NCI-H1092 treated with DMSO at 0.1 percent for 48 hours (cell line): ENCODE measurements at places on chromosomes 12 and 14.

GRCh38 chr14:105076296-105076804, 11.1 kb upstream of the GPR132 start:
- DNase-seq: no peak

GRCh38 chr14:24838945-24839616, 205.1 kb upstream of the GZMB start:
- DNase-seq: no peak

DNA sequence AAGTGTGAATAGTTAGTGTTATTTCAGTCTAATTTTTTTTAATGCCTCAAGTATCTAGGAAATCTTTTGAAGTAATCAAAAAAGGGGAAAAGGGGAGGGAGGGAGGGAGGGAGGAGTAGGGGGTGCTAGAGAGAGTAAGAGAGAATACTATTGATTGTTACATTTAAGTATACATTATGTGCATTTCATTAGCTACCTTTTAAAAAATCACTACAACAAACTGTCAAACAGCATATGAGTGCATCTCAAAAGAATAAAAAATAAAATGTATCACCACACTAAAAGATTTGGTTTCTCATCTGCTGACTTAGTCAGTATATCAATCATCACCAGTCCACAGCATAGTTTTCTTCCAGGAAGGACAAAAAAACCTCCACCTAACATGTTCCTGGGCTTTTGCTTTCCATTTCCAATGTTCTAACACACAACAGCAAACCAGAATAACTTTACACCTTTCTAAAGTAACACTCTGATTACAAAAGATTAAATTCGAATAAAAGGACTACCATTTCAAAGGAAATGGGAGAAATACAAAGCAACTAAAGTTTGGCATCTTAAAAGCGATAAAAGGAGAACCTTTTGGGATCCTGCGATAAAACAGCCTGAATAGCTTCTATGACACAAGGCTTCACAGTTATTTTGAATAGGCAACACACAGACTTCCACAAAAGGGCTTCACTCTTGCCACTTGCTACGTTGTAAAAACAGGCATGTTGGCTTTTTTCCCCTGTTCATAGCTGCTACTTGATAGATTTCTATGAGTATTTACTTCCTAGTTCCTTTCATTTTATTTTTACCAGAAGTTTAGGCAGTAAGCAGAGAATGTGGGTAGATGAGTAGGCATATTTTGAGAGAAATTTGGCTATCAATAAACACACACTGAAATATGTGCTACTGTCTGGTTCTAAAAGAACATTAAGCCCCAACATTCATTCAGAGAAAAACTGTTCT, 160.9 kb downstream of the EPS8 start:
- no peak for DNase-seq

DNA sequence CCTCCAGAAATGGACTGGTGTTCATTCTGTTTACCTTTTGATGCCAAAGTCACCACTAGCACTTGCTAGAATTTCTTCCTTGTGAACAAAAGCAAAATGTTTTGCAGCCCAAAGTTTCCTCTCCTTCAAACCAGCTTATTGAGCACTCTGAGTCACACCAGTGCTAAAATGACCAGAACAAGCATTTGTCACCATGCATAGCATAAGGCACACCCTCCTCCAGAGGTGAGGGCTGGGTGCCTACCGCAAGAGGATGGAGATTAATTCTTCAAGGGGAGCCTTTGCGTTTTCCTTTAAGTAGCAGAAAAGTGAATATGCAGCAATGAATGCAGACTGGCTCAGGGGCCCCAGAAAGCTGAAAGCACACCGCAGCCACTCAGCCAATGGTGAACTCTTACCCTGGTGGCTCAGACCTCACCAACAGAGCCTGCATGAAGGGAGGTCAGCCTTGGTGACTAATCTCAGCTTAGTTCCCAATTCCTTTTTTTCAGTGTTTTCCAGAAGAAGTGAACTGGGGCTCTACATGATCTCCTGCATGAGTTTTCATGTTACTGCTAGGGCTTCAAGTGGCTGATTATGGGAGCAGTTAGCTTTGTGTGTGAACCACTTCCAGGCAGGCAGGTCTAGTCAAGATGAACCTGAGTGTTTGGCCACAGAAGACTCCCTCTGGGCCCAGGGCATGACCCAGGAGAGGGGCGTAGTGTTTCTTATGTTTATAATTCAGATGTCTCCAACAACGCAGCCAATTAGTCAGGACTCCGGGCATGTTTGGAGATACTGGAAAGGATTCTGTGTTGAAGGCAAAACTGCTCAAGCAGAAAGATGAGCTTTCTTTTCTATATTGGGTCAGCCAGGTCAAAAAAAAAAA, 96.3 kb downstream of the PAX9 start:
- DNase-seq: no peak

GRCh38 chr12:72010356-72010755, 71.7 kb downstream of the TPH2 start:
- DNase-seq: no peak

- DNase-seq: peak; percentile 95
Measured at GRCh38 chr14:23551266-23552028, at the start of gene ZFHX2. Gene ZFHX2 (minus strand): TSS chr14:23551765. CDS start chr14:23535325, 16,440 bp downstream.

DNA sequence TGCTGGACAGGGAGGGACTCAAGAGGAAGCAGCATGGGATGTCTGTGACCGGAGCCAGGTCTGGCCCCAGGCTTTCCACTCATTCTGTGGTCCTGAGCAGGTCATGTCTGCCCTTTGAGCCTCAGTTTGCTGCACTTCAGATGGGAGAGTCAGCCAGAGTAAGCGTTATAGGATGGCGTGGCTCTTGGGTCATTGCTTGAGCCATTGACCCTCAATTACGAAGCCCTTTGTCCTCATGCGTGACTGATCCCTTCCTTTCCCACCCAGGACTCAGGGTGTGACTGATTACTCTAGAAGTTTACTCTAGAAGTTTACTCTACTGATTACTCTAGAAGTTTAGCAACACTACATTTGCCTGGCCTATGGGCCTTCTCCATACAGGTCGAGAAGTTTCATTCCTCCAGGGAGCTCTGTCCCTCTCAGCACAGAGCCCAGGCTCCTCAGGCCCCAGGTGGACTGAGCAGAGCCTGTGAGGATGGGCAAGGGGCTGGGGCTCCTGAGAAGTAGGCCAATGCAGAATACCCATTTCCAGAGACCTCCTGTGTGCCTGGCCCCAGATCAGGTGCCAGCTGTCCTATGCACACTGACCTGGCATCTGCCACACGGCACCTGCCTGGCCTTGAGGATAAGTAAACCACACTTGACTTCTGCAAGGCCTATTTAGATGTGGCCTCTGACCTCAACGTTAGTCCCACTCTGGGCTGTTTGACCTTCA, 7.6 kb upstream of the IFI27 start:
- no peak for DNase-seq

DNA sequence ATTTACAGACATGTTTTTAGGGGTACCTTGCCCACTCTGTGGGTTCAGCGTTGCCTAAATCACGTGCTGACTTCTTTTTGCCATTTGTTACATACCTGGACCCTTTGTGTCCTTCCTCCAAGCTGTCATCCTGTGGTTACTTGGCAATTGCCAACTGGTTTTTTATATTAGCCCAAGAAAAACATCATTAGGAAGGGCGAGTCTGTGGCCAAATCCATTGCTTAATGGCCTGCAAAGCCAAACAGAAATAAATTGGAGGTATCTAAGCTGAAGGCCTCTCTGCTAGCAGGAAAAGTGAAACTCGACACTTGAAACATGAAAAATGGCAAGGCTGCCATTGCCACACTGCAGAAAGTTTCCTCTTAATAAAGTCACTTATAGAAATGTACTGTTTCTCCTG, 190.4 kb downstream of the NUAK1 start:
- no peak for DNase-seq

DNA sequence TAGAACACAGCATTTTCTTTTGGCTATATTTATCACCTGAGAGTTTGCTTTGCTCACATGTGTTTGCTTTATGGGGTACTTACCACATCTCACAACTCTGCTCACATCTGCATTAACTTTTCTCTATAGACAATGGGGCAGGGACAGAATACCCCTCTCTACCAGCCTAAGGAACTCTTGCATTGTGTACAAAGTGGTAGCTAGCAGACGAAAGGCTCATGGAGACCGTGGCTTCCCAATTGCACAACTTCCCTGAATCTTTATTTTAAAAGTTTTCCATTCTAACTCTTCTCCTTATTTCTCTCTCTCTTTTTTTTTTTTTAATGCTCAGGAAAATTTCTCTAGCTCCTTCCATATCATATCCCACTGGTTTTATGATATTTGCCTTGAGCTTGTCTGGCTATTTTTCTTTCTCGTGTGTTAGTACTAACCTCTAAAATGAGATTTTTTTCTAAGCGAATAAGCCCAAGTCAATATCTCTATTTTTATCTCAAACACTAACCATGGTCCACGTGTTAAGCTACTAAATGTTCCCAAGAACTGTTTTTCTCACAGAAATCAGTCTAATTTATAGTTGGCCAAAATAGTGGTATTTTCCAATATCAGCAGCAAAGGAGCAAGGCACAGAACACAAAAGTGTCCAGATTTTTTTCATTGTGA, 155.2 kb downstream of the STXBP6 start:
- DNase-seq: no peak

DNA sequence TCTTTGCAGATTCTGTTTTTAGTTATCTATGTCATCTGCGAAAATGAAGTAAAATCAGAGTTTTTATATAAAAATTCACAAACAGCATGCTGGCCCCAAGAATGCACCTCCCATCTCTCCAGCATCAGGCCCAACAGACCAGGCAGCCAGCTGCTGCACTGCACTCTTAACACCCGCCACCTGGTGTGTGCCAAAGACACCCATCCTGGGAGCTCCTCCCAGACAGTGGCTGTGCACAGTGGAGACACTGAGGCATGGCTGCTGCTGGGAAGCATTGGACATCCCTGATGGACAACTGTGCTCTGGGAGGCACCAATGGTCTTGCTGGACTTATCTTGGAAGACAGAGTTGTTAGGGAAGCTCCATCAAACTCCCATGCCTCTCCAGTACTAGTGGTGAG, 817.2 kb downstream of the TMEM121 start:
- DNase-seq: no peak

GRCh38 chr14:98847521-98848468, 424.2 kb downstream of the BCL11B start:
- DNase-seq: no peak

- peak; percentile 74 for DNase-seq
Measured at GRCh38 chr14:21300892-21301291, 21.0 kb downstream of the RPGRIP1 start.

- DNase-seq: no peak
Measured at GRCh38 chr14:99380991-99381687, 99.5 kb downstream of the SETD3 start.

DNA sequence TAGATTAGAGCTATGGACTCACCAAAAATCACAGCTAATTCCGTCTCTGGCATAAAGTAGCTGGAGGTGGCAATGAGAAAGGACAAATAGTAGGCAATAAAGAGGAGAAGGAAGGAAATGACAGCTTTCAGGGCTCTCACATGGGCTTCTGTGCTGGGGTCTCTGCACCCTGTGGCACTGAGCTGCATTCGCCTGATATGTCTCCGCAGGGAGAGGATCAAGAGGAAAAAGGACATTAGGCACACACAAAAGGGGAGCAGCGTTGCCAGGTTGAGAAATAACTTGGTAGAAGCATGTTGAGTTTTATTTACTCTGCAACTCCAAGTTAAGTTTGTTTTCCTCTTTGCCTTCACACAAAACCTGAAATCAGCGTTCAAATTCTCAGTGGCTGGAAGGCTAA, 686 bp downstream of the TAS2R7 start:
- no peak for DNase-seq

DNA sequence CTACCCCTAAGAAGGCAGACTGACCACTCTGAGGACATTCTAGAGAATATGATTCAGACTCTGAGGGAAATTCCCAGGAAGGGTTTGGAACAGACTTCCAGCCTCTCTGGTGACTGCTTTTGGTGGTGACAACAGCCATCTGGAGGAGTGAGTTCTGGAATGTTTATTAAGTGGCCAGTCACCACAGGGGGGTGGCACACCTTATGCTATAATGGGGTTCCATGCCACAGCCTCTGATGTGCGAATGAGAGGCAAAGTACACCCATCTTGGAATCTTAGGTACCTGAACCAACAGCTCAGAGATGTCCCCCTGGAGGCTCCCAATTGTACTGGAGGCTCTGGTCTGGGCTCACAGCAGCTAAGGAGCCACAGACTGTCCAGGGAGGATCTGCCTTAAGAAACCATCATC, 9.5 kb upstream of the TINF2 start:
- no peak for DNase-seq

DNA sequence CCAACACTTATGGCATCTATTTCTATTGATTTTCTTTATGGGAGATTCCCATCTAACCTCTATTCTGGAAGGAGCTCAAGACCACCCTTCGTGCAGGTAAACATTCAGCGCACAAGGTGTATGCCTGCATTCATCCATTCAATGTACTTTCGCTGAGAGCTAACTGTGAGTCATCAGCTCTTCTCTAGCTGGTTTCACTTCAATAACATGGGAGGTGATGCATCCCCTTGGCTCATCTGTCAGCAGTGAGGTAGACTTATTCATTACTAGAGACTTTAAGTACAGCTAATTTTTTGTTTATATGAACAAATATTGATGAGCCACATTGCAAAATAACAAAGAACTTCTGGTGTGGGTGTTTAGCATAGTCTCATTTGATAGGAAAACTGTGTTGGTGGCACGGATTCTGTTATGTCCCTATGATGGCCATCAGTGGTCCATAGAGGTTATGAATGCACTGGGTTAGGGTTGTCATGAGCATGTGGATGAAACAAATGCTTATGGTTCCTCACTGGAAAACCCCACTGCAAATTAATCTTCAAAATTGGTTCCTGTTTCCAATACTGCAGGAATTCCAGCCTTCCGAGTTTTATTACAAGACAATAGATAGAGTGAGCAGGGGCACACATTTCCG, 1151.0 kb downstream of the BCL11B start:
- no peak for DNase-seq

GRCh38 chr12:57624441-57625220, 8.4 kb downstream of the B4GALNT1 start:
- no peak for DNase-seq

- no peak for DNase-seq
Measured at GRCh38 chr12:6934110-6934509, 6.4 kb downstream of the ATN1 start.
